ENCODE measurements at places on chromosomes 11 and 22.

- no peak for DNase-seq
Observed at GRCh38 chr11:34356913-34357700, 703 bp downstream of the ABTB2 start.

DNA sequence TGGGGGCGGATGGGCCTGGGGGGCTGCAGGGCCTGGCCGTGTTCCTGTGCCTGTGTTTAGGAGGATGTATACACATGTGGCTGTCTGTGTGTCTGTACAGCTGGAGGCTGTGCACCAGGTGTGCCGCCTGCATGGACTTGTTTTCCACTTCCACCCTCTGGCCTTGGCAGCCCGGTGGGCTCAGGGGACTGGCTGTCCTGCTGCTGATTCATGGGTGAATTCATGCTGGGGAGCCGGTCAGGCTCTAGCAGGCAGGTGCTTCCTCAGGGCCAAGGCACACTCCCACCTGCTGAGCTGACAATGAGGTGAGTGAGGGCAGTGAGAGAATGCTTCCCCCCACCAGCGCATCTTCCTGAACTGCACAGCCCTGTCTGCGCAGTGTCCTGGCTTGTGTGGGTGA lies 88.4 kb downstream of the CCDC81 start:
- DNase-seq = no peak

DNA sequence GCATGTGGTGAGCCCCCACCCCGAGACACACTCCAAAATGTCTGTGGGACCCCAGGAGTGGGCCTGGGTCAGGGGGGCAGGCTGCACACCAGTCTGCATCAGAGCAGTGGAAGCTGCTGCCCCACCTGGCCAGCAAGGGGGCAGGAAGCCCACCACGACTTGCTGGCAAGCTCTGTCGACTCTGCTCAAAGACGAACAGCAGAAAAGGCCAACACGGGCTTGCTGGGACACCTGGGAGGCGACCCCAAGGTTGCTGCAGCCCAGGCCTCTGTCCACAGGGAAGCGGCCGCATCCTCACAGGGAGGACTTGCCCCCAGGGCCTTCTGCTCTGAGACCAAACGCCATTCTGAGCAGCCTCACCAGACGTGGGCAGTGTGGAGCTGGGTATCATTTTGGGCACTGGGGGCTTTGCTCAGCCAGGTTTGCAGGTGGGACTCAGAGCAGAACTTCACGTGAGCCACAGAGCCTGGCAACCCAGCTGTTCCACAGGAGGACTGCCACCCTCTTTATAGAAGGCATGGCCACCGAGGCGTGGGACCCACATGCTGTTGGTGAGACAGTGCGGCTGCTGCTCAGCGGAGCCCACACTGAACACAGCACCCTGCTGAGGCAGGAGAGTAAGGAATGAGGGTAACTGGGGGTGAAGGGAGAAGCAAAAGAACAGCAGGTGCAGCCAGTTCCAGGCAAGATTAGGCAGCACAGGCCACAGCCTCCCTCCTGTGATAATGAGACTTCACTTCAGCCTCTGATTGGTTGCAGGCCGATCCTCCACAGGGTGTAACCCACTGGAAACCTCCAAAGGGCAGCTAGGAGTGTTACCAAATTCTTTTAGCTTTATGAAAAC lies 11.0 kb downstream of the IL17REL start:
- DNase-seq = no peak

DNA sequence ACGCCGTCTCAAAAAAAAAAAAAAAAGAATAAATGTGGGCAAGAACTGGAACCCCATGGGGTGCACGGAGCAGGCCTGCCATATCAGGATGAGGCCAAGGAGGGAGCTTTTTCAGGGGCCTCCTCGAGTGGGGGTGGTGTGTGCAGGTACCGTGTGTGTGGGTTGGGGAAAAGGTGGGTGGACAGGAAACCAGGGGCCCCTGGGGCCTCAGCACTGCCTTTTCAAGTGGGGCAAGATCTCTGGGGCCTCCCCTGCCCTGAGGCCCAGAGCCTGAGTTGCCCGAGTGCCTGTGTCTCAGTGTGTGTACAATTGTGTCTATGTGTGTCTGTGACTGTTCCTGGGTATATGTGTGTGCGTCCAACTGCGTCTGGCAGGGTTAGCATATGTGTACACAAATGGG lies 23.8 kb downstream of the TEF start:
- DNase-seq = no peak

GRCh38 chr22:20324139-20324516 lies 4.3 kb upstream of the DGCR6L start:
- DNase-seq = no peak

DNA sequence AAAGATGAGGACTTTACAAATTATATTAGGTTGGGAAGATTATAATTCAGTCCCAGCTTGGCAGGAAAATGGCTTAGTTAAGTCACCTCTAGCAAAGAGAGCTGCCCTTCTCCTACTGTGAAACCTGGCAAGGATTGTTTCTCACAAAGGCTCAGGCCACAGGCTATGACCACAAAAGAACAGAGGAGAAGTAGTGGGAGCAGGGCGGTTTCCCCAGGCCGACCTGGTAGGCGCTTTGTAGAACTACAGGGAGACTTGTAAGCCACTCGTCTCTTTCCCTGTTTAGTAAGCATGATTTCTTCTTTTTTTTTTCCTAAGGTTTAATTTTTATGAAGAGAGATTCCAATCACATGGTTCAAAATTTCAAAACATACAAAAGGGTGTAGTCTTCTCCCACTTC lies 4.6 kb downstream of the SNAP29 start:
- no peak for DNase-seq

- no peak for DNase-seq
Observed at GRCh38 chr11:36550385-36551115, 17.3 kb upstream of the RAG1 start.

- DNase-seq = no peak
Observed at GRCh38 chr11:118628861-118629549, 21.6 kb downstream of the PHLDB1 start.

DNA sequence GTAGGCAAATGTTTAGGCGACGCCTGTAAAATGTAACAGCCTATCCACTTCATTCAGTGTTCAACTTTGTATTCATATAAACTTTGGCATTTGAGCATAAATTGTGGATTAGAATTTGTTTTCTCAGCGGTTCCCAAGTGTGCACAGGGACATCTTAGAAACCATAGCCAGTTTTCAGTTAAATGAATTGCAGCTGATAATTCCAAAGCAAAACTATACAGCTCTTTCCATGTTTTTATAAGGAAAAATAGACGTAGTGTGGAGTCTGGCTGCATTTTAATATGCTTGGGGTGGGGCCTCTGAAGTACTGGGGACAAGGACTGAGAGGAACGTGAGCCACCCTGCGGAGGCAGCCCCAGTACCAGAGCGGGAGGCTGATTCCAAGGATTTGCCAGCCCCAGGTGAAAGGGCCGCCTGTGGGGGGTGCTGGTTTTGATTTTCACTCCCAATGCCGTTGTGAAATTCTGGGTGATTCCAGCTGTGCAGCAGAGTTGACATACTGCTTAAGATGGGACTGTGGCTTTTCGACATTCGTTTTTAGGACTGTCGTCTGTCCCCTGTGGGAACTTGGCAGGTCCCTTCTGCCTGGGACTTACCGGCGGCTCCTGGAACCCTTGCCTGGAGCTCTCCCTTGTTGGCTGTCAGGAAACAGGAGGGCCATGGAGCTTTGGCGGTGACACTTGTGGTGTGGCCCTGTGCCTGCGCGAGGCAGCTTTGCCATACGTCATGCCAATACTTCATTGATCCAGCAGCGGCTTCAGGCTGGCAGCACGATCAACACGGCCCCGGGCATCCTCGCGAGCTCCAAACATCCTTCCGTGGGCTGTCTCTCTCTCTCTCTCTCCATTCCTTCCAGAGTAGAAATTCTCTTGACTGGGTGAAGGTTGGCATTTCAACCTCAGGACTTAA lies 370.9 kb downstream of the TBC1D22A start:
- no peak for DNase-seq

DNA sequence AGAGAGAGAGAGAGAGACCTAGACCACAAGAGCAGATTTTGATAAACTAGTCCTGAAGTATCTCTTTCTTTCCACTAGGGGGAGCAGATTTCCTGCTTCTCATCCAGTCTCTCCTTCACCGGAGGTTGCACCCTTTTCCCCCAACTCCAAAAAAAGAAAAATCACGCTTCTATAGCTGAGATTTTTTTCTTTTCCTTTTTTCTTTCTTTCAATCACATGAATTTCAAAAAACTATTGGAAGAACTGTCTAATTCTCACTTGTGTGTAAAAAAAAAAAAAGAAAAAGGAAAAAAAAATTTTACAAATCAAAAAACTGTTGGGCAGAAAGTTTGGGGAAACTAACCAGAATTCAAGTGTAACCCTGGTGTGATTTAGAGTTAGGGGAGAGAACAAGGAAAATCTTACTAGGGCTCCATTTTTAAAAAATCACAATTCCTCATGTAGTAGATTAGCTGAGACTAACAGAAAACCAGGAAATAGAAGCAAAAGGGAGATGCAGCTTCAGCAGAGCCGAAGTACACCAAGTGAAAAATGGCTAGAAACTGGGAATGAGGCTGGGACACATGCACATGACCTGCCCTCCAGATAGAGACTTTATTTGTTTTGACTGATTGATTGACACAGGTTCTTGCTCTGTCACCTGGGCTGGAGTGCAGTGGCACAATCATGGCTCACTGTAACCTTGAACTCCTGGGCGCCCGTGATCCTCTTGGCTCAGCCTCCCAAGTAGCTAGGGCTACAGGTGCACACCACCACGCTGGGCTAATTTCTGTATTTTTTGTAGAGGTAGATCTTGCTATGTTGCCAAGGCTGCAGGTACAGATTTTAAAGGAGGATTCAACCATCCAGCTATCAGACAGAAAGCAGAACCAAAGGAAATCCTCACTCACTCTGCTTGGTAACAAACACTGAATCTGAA lies 27.1 kb downstream of the SDHD start:
- DNase-seq = no peak

DNA sequence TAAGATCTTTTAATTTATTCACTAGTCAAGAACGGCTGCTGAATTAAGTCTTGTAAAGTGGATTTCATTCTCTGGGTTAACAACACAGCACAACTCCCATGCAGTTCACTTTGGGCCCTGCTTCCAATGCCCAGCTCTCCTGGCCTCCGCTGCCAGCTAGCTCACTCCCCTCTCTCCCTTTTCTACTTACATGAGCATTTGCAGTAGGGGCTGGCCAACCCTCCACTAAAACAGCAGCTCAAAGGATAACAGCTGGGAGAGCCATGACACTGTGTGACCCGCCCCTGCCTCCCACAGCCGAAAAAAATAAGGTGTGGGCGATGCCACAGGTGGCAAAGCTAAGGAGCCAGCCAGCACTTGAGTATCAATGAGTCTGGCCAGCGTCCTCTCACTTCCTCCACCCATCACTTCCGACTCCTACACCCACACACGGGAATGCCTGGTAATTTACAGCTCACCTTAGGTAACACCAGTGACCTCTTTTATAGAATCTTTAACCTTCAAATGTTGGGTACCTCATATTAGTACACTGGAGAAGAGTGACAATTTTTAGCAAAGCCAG lies 56.8 kb downstream of the DGCR2 start:
- no peak for DNase-seq

DNA sequence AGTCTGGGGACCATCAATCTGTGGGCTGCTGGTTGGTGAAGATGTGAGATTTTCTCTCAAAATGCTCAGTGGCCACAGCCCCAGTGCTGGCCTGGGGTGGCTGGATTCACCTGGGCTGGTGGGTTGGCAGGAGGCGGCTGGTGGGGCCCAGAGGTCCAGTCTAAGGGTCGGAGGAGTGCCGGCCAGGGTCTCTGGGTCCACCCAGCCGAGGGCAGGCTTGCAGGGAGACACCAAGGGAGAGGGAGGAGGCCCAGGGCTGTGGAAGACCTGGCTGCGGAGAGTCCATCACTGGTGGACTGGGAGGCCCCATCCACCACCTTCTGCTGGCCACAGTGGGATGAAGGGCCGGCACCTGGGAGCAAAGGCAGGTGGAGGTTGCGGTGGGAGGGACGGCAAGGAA lies 582 bp upstream of the SHANK3 start:
- no peak for DNase-seq

DNA sequence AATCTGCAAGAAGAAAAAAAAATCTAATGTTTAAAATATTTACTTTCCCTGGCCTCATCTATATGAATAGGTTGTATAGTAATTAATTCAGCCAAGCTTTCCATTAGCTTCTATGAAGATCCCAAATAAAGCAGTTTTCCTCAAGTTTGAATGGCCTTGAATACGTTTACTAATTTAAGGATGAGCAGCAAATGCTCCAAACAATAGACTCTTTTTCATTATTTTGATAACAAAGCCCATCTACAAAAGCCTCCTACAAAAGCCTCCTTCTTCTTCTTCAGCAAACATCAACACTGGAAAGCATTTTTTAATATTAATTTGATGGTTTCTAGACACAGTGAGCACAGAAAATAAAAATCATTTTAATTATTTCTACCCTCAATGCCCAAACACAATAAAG lies 1130.3 kb upstream of the CNTN5 start:
- DNase-seq = no peak

DNA sequence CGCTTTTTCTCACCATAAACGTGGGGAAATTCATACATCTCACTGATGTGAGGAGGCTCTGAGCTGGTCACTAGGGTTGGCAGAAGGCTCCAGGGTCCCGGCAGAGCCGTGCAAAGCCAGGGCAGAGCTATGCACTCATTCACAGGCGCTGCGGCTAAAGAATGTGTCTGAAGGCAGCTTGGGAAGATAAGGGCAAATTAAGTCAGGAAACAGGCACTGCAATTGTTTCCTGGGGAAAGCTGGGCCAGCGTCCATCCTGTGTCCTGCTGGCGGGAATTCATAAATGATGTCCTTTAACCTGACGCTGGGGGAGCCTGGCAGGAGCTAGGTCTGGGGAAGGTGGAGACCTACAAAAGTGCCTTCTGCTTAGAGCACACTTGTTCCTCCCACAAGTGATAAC lies 27.6 kb downstream of the PKNOX2 start:
- DNase-seq = no peak

- DNase-seq = no peak
Observed at GRCh38 chr11:40713083-40713482, 746.4 kb downstream of the LRRC4C start.

- no peak for DNase-seq
Observed at GRCh38 chr11:105734426-105734825, 124.6 kb downstream of the GRIA4 start.

- no peak for DNase-seq
Observed at GRCh38 chr11:2717561-2718325, 17.9 kb upstream of the KCNQ1OT1 start.

- DNase-seq = no peak
Observed at GRCh38 chr22:43829904-43830851, 18.1 kb upstream of the EFCAB6 start.

- no peak for DNase-seq
Observed at GRCh38 chr11:9573775-9574621, 528 bp downstream of the WEE1 start.

DNA sequence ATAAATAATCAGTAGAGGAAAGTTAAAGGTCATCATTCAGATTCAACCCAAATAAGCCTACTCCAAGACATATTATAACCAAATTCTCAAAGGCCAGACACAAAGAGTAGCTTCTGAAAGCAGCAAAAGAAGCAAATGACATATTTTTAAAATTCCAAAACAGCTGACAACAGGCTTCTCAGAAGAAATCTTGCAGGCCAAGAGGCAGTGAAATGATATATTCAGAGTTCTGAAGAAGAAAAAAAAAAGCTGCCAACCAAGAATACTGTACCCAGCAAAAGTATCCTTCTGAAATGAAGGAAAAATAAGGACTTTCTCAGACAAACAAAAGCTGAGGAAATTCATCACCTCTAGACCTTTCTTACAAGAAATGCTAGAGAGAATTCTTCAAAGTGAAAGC lies 787.1 kb upstream of the TENM4 start:
- DNase-seq = no peak

GRCh38 chr11:6201481-6201880 lies 2.5 kb downstream of the OR52W1 start:
- DNase-seq = no peak

- no peak for DNase-seq
Observed at GRCh38 chr11:78355309-78355705, 62.3 kb downstream of the GAB2 start.

Measured in non-pigmented ciliary epithelial cell (primary cell).